ENCODE measurements at places on chromosomes 3 and 15.

- DNase-seq, result no peak
- no peak overlapping the region for H3K4me3 ChIP-seq
- no peaks in the 10 kb centered on the region for H3K36me3 ChIP-seq
- H3K4me1 ChIP-seq, result peaks cover 23% of the 10 kb centered on the region
- H3K27me3 ChIP-seq, result no peaks in the 10 kb centered on the region
Observed at GRCh38 chr3:177606891-177607290, 409.6 kb upstream of the TBL1XR1 start.

GRCh38 chr3:25033407-25034029, 394.5 kb upstream of the RARB start:
- DNase-seq, result no peak
- no peaks in the 10 kb centered on the region for H3K27me3 ChIP-seq
- H3K36me3 ChIP-seq, result no peaks in the 10 kb centered on the region
- no peak overlapping the region for H3K4me3 ChIP-seq

- no peak overlapping the region for H3K27ac ChIP-seq
- no peaks in the 10 kb centered on the region for H3K4me1 ChIP-seq
- no peak overlapping the region for H3K4me3 ChIP-seq
- no peaks in the 10 kb centered on the region for H3K36me3 ChIP-seq
Observed at GRCh38 chr15:52710050-52710707, 31.0 kb upstream of the ATOSA start.

DNA sequence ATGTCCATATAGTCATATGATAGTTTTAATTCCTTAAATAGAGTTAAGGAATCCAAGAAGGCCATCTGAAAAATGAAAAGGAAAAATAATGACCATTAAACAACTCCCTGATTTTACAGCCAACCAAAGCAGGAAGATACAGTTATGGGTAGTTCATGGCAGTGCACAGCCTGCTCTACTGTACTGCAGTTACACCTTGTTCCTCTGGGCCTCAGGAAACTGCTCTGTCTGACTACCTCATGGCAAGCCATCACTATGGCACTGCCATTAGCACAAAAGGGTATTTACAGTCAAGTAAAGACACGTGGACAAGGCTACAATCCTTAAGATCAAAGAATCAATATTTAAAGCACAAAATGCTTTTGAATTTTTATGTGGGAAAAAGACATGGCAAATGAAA, 19.5 kb downstream of the SECISBP2L start:
- no peak for DNase-seq
- no peak overlapping the region for H3K4me3 ChIP-seq
- H3K4me1 ChIP-seq, result no peaks in the 10 kb centered on the region
- H3K27me3 ChIP-seq, result no peaks in the 10 kb centered on the region
- peaks cover 45% of the 10 kb centered on the region for H3K36me3 ChIP-seq
- no peak overlapping the region for H3K27ac ChIP-seq

DNA sequence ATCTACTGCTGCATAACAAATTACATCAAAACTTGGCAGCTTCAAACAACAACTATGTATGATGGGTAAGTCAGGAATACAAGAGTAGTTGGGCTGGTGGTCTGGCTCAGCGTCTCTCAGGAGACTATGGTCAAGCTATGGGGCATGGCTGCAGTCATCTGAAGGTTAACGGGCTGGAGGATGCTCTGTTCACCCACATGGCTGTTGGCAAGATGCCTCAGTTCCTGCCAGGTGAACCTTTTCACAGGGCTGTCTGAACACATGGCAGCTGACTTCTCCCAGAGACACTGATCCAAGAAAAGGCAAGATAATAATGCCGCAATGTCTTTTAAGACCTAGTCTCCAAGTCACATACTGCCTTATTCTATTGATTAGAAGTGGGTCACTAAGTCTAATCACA, 63.7 kb downstream of the GPR176 start:
- H3K4me1 ChIP-seq, result no peaks in the 10 kb centered on the region
- H3K27me3 ChIP-seq, result peaks cover 15% of the 10 kb centered on the region
- no peak overlapping the region for H3K27ac ChIP-seq
- H3K36me3 ChIP-seq, result no peaks in the 10 kb centered on the region
- no peak overlapping the region for H3K4me3 ChIP-seq

All from central memory CD8-positive, alpha-beta T cell (primary cell).